Stimulated activated CD8-positive, alpha-beta memory T cell treated with anti-CD3 and anti-CD28 coated beads, Interleukin-15, amount 100 ng/mL, for 4 hours (primary cell): ENCODE measurements at places on chromosomes 7 and 10.

DNA sequence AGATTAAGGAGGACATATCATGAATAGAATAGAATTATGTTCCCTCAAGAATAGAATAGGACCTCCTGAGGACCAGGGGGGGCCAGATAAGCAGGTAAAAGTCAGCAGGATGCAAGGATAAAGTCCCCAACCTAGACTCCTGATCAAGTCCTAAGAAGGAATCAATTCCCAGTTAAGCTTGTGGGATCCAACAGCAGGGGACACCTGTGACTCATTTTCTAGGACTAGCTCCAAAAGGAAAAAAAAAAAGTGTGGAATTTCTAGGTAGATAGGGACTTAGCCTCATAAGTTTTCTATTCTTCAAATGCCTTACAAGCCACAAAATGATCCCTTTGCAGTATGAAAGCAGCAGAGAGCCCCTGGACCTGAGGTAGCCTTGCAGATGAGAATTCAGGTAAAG is 336.2 kb downstream of the WDR11 start:
- DNase-seq: no peak

- DNase-seq: no peak
Observed at GRCh38 chr7:36037121-36037662, 115.9 kb upstream of the EEPD1 start.

DNA sequence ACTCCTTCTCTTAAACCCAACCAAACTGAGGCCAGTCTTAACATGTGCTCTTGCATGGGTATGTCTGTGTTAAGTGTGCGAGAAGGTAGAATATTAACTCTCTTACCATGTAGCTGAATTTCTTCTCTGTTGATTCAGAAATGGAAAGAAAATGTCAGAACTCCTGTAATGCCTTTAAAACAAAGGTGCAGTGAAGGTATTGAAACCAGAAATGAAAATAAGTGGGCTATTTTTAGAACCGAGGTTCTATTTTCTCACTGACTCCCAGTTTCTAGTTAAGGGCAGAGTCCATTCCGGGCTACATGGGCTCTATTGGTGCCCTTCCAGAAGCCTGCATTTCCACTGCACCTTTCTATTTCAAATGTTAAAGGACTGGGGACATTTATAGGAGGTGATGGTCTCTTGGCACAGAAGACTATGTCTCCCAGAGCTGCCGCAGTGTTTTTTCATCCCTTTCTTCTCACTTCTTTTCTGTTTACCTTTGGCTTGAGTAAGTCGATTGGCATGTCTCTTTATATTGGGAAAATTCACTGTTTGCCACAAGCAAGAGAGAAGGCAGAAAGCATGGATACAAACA is 174.9 kb downstream of the LRMDA start:
- DNase-seq: no peak

DNA sequence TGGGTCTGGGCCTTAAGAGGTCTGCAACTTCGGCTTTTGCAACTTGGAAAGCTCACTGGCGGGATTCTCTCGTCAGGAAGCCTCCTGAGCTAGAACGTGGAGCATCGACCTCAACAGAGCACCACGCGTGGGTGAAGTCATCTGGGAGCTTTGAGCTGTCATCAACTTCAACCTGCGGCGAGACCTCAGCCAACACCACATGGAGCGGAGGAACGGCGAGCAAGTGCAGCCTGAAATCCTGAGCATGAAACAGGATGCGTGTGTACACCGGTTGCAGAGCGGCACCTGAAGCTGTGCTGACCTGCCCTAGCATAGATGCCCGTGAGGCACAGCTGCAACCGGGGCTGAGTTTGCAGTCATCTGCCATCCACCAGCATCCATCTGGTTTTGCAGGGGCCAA is 295.7 kb upstream of the SHH start:
- no peak for DNase-seq

DNA sequence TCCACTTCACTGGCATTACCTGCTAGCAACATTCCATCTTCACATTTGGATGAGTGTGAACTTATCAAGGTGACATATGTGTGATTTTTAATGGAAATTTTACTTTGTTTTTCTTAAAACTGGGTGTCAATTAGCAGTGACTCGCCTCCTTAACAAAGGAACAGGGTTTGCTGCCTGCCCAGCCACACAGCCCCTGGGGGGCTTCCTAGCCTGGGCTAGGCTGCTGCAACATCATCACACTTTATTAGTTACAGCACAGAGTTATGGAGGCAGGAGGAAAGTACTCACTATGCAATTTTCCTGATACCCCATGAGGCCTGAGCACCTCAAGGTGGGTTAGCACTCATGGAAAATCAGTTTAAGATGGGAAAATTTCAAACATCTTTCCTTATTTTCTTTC is 861.3 kb downstream of the NRG3 start:
- DNase-seq: no peak

DNA sequence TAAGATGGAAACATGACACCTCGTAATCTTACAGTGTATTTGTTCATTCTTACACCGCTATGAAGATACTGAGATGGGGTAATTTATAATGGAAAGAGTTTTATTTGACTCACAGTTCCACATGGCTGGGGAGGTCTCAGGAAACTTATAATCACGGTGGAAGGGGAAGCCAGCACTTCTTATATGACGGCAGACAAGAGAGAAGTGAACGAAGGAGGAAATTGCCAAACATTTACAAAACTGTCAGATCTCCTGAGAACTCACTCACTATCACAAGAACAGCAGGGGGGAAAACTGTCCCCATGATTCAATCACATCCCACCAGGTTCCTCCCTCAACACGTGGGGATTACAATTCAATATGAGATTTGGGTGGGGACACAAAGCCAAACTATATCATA is 282.3 kb downstream of the HGF start:
- DNase-seq: no peak

DNA sequence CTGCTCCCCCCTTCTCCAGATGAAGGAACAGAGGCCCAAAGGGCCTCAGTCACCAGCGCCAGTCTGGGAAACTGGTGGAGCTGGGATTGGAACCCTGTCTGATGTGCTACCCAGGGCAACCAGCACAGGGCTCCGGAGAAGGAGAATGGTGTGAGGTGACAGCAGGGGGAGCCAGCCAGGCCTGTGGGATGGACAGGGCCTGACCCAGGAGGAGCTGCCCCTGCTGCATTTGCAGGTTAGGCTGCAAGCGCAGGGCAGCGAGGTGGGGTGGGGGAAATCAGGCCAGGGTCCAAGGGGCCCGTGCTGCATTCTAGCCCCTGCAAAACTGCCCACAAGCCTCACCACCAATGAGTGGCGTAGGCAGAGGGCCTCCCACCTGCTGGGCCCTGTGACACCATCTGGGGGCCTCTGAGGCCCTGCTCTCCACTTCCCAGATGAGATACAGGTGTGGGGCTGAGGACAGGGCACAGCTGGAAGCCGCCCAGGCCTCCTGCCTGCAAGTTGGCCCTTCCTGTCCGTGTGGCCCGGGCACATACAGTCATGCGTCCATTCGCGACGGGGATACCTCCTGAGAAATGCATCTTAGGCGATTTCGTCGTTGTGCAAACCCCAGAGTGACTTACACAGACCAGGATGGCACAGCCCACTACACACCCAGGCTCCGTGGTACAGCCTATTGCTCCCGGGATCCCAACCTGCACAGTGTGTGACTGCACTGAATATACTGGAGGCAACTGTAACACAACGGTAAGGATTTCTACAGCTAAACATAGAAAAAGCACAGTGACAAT is 45.3 kb downstream of the RASGEF1A start:
- no peak for DNase-seq

DNA sequence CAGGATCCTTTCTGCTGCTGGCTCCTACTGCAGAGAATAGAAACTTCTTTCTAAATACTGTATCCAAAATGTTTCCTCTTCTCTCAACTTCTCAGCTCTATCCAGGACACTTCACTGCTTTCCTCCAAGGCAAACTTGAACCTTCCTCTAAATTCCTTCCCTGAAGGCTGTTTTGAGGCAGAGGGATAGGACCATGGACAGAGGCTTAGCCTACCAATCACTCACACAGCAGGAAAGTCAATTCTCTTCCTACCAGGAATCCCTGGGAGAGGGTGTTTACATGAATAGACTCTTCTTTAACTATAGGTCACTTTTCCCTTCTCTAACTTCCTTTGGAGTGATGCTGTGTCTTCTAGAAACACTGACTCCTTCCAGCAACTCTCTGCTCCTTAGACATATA is 115.6 kb upstream of the MKLN1 start:
- no peak for DNase-seq

DNA sequence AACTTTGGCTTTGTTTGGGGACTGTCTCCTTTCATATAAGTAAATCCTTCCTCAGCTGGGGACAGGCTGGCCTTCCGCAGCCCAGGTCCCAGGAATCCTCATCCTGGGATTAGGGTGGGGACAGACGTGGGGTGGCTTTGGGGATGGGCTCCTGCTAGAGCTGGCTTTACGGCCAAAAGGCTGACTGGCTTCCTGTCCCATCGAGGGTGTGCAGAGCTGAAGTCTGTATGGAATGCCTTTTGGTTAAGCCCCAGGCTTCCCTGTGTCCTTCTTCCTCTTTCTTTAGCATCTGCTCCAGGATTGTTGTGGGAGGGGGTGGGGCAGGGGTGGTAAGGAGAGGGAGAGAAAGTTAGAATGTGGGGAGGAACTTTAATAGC is 59.4 kb upstream of the AQP1 start:
- DNase-seq: no peak

DNA sequence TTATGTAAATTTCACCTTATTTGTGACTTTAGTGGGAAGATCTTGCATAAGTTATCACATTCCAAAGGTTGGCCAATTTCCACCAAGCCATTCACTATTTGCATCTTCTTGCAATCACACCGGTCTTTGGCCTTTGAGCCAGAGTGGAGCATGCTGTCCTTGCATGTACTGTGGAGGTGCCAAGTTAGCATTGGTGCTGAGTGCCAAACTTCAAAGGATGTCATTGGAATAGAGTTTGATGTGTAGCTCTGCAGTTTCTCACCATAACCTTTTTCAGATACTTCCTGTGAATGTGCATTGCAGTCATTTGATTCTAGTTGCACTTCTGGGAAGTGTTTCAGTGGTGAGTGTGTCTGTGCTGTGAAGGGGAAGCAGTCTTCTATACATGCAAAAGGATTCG is 620.6 kb downstream of the SUGCT start:
- DNase-seq: no peak

- DNase-seq: no peak
Observed at GRCh38 chr7:78429878-78430277, 631.3 kb downstream of the PHTF2 start.

- no peak for DNase-seq
Observed at GRCh38 chr10:43044961-43045621, 31.8 kb upstream of the RET start.

DNA sequence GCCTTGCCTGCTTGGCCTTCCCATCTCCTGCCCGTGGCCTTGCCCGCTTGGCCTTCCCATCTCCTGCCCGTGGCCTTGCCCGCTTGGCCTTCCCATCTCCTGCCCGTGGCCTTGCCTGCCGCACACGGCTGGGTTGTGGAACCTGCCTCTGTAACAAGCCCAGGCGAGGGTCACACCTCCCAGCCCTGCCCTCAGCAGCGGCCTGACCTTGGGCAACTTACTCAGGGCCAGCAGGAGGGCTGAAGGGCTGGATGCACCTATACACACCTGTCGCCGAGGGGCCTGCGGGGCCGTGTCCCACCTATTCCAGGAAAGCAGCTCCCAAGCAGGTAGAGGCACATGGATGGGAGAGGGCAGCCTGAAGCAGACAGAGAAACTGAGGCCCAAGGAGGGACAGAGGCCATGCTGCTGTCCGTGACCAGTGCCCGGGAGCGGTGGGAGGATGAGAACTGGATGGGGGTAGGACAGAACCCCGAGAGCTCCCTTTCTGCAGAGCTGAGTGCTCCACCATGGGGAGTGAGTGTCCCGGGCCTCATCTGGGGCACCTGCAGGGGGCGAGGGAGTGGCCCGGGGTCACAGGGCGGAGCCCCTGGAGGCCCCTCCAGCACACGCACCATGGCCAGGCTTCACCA is 277.6 kb downstream of the ELFN1 start:
- DNase-seq: no peak

- DNase-seq: no peak
Observed at GRCh38 chr7:157568106-157568769, 231.4 kb downstream of the DNAJB6 start.

DNA sequence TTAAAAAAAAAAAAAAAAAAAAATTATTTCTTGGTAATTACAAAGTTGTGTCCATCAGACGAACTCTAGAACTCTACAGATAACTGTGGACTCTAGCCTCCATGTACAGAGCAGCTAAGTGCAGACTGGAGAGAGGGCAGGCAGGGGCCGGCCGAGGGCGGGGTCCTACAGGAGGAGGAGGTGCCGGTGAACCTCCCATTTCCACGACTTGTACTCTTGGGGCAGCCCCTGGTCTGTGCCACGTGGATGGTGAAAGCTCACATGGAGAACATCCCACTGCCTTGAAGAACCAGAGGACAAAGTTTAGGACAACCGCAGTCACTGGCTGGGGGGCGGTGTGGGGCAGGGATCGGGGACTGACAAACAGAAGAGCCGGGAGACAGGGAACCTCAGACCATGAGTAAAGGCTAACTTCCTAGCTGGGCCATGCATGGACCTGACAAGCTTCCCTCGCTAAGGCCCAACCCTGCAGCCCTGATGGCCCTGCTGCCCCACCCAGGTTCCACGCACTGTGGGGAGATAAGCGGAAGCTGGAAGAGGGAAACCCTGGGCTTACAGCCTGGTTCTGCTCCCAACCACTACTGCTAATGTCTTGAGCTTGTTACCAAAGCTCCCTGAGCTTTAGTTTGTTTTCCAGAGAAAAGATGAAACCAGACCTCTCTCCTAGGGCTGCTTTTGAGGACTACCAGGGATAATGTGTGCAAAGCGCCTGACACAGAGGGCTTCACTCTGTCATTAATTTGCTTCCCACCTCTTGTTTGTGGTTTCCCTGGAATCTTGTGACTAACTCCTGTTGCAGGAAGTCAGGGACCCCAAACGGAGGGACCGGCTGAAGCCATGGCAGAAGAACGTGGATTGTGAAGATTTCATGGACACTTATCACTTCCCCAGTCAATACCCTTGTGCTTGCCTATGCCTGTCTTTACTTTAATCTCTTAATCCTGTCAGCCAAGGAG is 16.1 kb upstream of the SEC61G start:
- no peak for DNase-seq

DNA sequence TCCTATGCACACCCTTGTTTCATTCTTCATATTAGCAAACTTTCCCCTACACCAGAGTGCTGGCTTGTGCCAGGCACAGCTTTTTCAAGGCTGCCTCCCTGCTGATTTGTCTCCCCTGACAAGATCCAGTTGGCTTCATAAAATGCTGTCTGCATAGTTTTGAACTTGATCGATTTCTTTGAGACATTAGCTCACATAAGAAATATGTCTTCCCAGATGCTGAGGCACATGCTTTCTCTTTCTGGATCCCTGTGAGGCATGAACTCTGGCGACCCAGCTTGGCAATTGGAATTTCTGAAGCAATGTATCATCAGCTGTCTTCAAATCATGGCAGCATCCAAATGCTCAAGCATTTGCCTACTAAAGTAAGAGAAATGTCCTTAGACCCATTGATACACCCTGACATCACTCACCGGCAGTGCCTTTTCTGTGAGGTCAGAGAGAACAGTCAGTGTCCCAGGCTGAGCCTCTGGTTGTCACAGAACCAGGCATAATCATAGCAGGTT is 616.4 kb upstream of the GHITM start:
- no peak for DNase-seq

- DNase-seq: no peak
Observed at GRCh38 chr7:88344956-88345832, 38.5 kb upstream of the STEAP4 start.
